Large intestine (tissue), 12 donors: ENCODE measurements at places on chromosomes 4 and X.

- no peaks in the 10 kb centered on the region for H3K36me3 ChIP-seq
- peaks cover 85% of the 10 kb centered on the region for H3K27me3 ChIP-seq
Measured at GRCh38 chrX:137033774-137034507, at the start of gene GPR101. GPR101 (minus strand) TSS chrX:137033995; CDS start chrX:137031674, 2,321 bp downstream.

DNA sequence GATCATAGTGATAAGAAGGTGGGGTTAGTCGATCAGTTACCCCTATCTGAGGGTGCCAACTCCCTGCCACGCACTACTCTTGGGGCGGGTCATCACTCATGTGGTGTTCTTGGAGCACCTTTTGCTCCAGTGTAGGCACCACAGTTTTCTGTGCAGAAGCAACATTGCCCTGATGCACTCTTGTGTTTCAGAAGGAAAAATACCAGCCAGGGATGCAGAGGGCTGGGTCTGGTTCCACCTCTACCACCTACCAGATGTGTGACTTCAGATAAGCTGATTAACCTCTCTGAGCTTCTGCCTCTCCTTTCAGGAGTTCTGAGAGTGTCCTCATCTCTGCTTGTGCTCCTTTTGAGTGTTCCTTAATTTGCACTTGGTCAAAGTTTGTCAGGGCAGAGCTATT lies 29.9 kb upstream of the PROM1 start:
- DNase-seq, result no peak
- H3K36me3 ChIP-seq, result no peaks in the 10 kb centered on the region
- H3K4me3 ChIP-seq, result no peak overlapping the region
- H3K4me1 ChIP-seq, result no peaks in the 10 kb centered on the region
- no peak overlapping the region for H3K27ac ChIP-seq
- no peaks in the 10 kb centered on the region for H3K27me3 ChIP-seq

GRCh38 chr4:8548731-8549351 lies 31.4 kb upstream of the GPR78 start:
- DNase-seq, result no peak
- H3K27ac ChIP-seq, result no peak overlapping the region
- no peak overlapping the region for H3K4me3 ChIP-seq

DNA sequence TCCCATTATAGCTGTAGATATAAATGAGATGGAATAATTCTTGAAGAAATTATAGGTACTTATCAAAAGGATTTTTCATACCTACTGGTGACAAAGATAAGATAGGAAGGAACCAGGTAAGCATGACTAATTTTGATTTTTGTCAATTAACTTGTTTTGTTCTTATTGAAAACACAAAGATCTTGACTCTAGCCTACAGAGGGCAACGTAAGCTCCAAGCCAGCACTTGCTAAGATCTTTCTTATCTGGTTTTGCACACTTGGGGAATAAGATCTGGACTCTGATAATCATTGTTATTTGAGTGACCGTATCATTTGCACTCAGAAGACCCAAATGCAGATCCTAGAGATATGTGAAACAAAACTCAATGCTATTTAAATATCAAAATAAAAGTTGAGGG lies 223.4 kb downstream of the VEGFC start:
- no peak overlapping the region for H3K4me3 ChIP-seq
- H3K27me3 ChIP-seq, result no peaks in the 10 kb centered on the region
- H3K27ac ChIP-seq, result no peak overlapping the region
- H3K4me1 ChIP-seq, result no peaks in the 10 kb centered on the region
- H3K36me3 ChIP-seq, result no peaks in the 10 kb centered on the region

GRCh38 chr4:108834835-108835384 lies 72.1 kb upstream of the ETNPPL start:
- no peak overlapping the region for H3K27ac ChIP-seq
- no peak overlapping the region for H3K4me3 ChIP-seq
- peaks cover 15% of the 10 kb centered on the region for H3K27me3 ChIP-seq

GRCh38 chr4:159526172-159526571 lies 423.3 kb downstream of the RAPGEF2 start:
- no peak overlapping the region for H3K27ac ChIP-seq
- no peak for DNase-seq
- H3K36me3 ChIP-seq, result no peaks in the 10 kb centered on the region
- no peaks in the 10 kb centered on the region for H3K4me1 ChIP-seq
- no peaks in the 10 kb centered on the region for H3K27me3 ChIP-seq

DNA sequence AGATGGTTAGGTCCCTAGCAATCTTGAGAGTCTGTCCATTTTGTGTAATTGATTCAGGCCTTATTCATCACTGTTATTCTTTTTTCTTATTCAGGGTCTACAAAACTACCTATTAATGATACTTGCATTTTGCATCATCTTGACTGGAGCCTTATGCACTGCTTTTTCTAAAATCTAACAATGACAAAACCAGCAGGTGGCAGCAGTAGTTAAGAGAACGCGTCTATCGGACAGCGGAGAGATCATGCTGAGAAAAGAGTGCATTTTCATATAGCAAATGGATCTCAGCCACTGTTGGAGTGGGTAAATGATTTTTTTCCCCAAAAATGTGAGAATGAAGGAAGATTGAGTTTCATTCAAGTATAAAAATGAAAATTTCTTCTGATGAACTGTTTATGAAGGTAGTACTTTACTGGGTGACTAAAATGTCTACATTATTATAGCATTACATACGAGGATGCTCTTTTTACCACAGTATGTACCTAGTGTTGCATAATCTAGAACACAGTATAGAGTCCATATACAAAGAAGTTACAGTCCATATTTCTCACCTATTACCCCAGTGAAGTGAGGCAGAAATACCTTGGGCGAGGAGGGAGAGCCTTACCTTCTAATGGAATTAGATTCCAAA lies 43.2 kb downstream of the TMEM144 start:
- H3K27me3 ChIP-seq, result no peaks in the 10 kb centered on the region
- H3K4me3 ChIP-seq, result no peak overlapping the region
- peaks cover 11% of the 10 kb centered on the region for H3K4me1 ChIP-seq
- no peak overlapping the region for H3K27ac ChIP-seq

- no peaks in the 10 kb centered on the region for H3K4me1 ChIP-seq
- DNase-seq, result no peak
- no peak overlapping the region for H3K27ac ChIP-seq
- H3K36me3 ChIP-seq, result no peaks in the 10 kb centered on the region
- H3K4me3 ChIP-seq, result no peak overlapping the region
Measured at GRCh38 chrX:15465896-15466651, 27.1 kb downstream of the PIR start.

GRCh38 chr4:1465173-1466033 lies 59.2 kb upstream of the NKX1-1 start:
- H3K27ac ChIP-seq, result no peak overlapping the region
- H3K4me1 ChIP-seq, result no peaks in the 10 kb centered on the region
- peaks cover 36% of the 10 kb centered on the region for H3K27me3 ChIP-seq
- H3K4me3 ChIP-seq, result no peak overlapping the region
